ENCODE measurements at places on chromosomes 1 and 21. TPM values are rescaled to one million over a fixed set of nuclear protein-coding genes. Genes with fewer than 3 reads are reported as not detected.

GRCh38 chr1:248782416-248783141 lies 27.0 kb upstream of the LYPD8 start:
- DNase-seq = no peak

DNA sequence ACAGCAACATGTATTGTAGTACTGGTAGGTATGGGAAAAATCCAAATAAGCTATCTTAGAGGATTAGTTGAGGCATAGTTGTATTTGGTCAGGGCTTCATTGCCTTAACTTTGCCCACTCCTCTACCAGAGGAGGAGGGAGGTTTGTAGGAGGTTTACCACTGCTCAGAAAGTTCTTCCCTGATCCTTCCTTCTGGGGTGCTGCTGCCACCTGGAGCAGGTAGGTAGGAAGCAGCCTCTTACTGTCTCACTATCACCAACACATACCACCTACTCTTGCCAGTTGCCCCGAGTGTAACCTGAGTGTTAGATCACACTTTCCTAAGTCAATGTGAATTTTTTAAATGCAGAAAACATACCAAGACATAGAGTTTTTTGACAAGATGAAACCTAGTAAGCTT lies 24.1 kb upstream of the ZSWIM5 start:
- no peak for DNase-seq

- no peak for DNase-seq
Measured at GRCh38 chr1:48555271-48555670, 83.3 kb upstream of the SPATA6 start.

DNA sequence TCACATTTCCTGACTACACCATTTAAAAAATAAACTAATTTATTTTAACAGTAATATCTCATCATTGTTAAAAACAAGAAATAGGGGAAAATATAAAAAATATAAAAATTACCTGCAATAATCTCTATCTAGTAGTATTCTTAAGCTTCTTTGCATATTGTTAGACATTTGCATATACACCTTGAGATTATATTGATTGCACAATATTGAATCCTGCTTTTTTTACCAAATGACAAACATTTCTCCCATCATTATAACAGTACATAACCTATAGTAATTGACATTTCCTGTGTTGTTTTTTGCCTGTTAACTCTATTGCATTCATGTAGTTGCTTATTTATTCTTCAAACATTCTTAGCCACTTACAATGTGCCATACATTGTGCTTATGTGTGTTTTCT lies 11.7 kb upstream of the CR1L start:
- no peak for DNase-seq

Gene LYPD8
- polyA plus RNA-seq = 1.4 TPM

Gene CDC7
- 41.6 TPM for polyA plus RNA-seq

Data from K562 (cell line).